Activated naive CD4-positive, alpha-beta T cell treated with anti-CD3 and anti-CD28 coated beads, Interleukin-2, amount 50 U/mL, for 16 hours (primary cell): ENCODE measurements at places on chromosomes 6 and 20.

- no peak for DNase-seq
Observed at GRCh38 chr20:38769376-38770295, 21.4 kb downstream of the ACTR5 start.

- no peak for DNase-seq
Observed at GRCh38 chr6:100774681-100775080, 106.4 kb downstream of the ASCC3 start.

DNA sequence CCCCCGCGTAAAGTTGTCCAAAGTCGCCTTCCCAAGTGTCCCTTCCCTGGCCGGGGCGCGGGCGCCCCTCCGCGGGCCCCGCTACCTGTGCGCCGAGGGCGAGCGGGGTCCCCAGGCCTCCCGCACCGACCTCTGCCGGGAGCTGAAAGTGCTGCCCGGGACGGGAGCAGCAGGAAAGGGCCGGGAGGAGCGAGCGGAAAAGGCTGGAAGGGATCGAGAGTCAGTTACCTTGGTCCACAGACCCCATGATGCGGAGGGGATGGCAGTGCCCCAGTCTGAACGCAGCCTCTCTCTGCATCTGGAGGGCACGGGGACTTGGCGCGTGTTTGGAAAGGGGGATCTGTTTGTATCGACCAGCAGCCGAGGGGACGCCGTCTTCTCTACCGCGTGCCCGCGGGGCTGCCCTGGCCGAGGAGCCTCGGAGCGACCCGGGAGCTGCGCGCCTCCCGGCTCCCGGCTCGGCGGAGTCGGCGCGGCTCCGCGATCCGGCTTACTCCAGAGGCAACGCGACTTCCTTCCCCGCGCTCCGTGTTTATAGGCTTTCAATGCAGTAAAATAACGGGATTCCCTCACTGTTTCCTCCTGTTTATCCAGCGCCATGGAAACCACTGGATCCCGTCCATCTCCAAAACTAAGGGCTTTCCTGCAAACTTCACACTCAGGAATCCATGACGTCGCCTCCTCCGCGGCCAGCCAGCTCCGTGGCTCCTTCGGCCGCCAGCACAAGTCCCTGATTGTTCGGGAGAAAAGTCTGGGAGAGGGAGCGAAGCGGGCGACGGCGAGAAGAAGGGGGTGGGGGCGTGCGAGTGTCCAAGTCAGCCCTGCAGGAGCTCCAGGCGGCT lies 20.0 kb upstream of the NFATC2 start:
- DNase-seq, result peak; percentile 26

GRCh38 chr6:110037726-110038295 lies 59.7 kb downstream of the GPR6 start:
- DNase-seq, result no peak

- no peak for DNase-seq
Observed at GRCh38 chr6:170095273-170095981, 195.5 kb downstream of the DLL1 start.
